ENCODE measurements at places on chromosomes 4 and X. TPM values are rescaled to one million over a fixed set of nuclear protein-coding genes. Genes with fewer than 3 reads are reported as not detected.

GRCh38 chr4:109385260-109385659 is 48.4 kb upstream of the SEC24B start:
- no peak for DNase-seq

DNA sequence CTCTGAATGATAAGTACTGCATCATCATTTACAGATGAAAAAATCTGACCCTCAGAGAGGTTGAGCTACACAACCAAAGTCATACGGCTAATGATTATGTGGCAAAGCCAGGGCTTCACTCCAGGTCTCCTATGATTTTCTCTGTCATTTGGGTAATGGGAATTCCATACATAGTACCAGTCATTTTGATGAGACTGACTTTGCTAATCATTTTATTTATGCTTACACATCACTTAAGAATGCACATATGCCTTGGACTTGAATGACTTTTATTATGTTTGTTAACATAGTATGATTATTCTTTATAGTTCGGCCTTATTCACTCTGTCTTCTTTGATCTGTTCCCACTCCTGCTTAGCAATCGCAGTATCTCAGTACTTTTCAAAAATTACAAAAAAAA is 255.1 kb upstream of the GPRIN3 start:
- peak; percentile 20 for DNase-seq

DNA sequence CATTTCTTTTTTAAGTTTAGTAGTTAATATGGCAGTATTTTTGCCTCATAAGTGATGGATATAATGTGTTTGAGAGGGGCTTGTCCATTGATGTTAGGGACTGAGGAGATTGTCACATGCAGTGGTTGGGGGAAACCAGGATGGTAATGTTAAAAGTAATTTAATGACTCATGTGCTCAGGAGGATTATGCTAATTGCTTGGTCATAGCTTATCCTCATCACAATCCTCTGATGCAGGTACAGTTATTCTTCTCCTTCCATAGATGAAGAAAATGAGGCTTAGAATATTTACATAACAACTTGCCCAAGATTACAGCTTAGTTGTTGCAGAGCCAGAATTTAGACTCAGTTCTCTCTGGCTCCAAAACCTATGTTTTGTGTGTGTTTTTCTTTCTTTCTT is 94.4 kb upstream of the SCML1 start:
- no peak for DNase-seq

Gene TMPRSS11A
- total RNA-seq: not detected

Gene CT55
- total RNA-seq: not detected

Gene STBD1
- total RNA-seq: 10.8 TPM

Gene RAB9B
- total RNA-seq: 0.77 TPM

Gene HAUS3
- 5.6 TPM for total RNA-seq

GRCh38 chr4:30696191-30696590 is 24.0 kb upstream of the PCDH7 start:
- no peak for DNase-seq

DNA sequence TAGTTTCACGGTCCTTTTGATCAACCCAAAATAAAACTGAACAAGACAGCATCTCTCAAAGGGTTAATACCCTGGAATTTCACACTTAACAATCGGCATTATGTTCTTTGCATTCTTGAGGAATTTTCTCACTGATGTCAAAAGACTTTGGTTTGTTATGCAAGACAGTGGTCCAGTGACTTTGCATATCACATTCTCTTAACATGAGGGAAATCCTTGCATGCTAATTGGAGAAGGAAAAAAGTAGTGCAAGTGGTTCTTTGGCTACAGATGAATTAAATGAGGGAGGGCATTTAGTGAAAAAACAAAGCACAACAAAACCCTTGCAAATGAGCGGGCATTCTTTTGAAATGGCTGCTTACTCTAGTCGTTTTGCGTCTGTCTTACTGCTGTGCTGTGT is 105.1 kb upstream of the LIMCH1 start:
- DNase-seq: peak; percentile 94

Gene AFP
- 0.83 TPM for total RNA-seq

DNA sequence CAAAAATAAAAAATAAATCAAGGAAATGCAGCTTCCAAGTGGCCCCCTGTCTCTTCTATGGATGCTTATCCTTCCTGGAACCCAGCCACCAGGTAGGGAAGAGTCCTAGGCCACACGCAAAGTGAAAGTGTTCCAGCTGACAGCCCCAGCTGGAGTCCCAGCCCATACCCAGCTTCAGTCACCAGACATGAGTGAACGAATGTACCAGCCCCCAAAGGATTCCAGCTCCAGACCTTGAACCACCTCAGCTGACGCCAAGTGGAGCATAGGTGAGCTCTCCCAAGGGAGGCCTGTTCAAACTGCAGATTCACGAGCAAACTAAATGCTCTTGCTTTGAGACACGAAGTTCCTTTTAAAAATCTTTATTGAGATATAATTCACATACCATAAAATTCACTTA is 62.0 kb downstream of the BCOR start:
- no peak for DNase-seq

- no peak for DNase-seq
These were observed 4.8 kb downstream of the THOC2 start for GRCh38 chrX:123728016-123728415.

- DNase-seq: no peak
These were observed 821.2 kb downstream of the RPA4 start for GRCh38 chrX:97704881-97705280.

Gene ZNF157
- 0.17 TPM for total RNA-seq

DNA sequence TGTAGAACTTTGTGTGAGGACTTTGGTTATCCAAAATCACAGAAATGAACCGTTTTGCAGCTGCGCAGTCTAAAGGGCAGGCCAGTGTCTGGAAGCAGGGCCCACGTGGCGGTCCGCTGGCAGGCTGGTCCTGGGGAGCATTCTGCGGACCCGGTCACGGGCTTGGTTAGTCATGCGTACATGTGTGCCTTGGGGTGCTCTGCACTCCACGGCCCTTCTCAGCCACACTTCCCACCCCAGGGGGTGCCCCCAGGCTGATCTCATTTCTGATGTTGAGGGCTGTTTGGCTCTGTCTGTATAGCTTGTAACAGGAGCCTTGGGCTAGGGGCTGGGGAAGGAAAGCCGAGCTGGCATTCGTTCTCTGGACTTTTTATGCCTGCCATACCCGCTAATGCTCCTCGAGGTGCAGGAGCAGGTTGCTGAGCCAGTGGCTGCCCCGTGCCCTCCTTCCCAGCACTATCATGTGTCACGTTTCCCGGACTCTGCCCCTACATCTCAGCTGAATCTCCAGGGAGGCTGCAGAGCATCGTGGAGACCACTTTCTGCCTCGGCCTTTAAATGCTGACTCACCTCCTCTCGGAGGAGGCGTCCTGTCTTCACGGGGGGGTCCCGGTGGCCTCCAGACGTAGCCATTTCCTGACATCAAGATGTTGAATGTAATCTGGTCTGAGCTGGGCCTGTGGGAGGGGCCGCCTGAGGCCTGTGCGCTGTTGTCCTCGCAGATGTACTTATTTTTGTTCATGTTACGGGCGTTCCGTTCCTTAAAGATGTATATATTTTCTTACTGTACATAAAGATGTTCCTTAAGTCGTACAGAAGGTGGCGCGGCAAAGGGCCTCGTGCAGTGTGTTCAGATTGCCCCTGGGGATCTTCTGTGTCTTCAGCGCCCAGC is 11.4 kb upstream of the TADA2B start:
- peak; percentile 25 for DNase-seq

DNA sequence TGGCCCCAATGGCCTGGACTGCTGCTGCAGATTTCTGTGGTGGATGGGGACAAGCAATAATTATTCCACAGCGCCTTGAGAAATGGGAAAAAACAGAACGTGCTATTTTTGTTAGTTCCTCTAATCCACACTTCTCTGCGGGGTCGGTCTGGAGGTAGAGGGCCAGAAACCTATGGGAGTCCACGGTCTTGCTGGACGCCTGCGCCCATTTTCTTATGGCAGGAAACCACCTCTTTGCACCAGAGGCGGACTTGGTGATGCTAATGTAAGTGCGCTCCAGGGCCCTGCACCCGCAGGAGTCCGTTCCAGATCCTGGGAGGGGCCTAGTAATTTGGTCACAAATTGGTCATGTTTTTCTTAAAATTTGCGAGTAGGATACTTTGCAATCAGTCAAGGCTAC is 25.9 kb upstream of the CLDN24 start:
- no peak for DNase-seq

- no peak for DNase-seq
These were observed 79.9 kb downstream of the NHSL2 start for GRCh38 chrX:71990518-71990917.

GRCh38 chr4:1060621-1061020 is 49.2 kb downstream of the FGFRL1 start:
- no peak for DNase-seq

Gene MUC7
- not detected for total RNA-seq

DNA sequence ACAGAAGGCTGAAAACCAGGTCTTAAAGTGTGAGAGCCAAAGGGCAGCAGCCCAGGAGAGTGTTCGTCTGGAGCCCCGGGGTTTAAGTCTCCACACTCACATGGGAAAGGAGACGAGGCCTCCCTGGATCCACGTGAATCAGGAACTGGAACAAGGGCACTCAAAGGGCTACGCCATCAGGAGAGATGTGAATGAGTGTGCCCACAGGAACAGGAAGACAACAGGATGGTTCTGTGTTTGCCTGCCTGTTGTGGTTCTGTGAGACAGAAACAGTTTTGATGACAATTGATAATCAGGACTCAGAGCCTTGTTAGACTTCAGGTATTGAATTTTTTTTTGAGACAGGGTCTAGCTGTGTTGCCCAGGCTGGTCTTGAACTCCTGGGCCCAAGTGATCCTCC is 4.9 kb upstream of the CTBP1 start:
- DNase-seq: no peak

- DNase-seq: no peak
These were observed 1274.7 kb downstream of the ADGRL3 start for GRCh38 chr4:62474802-62475201.

- peak; percentile 83 for DNase-seq
These were observed 340.1 kb upstream of the PPARGC1A start for GRCh38 chr4:24229978-24230377.

DNA sequence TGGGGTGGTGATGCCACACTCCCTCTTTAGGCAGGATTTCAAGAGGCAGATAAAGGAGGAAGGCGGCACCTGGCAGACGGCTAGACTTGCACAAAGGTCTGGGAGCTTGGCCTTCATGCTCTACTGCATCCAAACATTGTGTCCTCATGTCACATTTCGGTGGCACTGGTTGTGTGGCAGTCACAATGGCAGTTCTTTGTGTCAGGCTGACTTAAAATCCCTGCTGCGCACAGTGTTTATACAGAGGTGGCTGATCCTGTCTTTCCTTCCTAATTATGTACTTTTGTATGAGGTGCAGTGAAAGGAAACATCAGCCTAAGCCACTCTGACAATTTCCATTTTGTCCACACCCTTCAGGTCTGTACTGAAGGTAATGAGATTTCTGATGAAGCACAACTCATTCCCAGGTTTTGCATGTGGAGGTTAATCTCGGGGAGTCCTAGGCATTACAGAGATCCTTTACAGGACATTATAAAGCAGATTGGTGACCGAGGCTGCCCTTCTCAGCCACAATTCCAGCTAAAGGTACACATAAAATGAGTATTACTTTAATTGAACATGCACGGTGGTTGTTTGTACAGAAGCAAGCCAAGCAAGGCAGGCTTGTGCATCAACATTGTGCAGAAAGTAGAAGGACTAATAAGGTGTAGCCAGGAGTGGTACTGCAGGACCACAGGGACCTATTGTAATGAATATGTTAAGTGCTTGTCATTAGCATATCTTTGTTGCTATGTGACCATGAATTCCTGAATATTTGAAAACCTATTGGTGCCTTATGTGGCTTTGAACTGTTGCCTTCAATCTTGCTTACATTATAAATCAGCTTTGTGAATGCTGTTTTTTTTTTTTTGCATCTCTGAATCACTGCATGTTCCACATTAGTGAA is 147.6 kb downstream of the STK32B start:
- no peak for DNase-seq

DNA sequence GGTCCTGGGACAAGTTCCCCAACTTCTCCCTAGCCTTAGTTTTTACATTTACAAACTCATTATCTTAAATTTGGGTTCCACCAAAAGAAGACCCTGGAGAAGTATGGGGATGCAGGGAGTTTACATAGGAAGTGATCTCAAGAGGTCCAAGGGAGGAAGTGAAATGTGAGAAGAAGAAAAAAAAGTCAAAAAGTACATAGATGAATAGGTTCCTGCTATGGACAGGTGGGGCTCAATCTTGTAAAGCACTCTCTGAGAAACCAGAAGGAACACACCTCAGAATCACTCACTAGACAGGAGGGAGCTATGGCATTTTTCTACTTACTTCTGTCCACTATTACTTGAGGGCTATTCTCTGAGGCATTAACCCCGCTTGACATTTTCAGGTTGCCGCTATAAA is 56.6 kb downstream of the ARHGAP6 start:
- no peak for DNase-seq

GRCh38 chrX:28787206-28787605 is 200.0 kb downstream of the IL1RAPL1 start:
- DNase-seq: peak; percentile 86

DNA sequence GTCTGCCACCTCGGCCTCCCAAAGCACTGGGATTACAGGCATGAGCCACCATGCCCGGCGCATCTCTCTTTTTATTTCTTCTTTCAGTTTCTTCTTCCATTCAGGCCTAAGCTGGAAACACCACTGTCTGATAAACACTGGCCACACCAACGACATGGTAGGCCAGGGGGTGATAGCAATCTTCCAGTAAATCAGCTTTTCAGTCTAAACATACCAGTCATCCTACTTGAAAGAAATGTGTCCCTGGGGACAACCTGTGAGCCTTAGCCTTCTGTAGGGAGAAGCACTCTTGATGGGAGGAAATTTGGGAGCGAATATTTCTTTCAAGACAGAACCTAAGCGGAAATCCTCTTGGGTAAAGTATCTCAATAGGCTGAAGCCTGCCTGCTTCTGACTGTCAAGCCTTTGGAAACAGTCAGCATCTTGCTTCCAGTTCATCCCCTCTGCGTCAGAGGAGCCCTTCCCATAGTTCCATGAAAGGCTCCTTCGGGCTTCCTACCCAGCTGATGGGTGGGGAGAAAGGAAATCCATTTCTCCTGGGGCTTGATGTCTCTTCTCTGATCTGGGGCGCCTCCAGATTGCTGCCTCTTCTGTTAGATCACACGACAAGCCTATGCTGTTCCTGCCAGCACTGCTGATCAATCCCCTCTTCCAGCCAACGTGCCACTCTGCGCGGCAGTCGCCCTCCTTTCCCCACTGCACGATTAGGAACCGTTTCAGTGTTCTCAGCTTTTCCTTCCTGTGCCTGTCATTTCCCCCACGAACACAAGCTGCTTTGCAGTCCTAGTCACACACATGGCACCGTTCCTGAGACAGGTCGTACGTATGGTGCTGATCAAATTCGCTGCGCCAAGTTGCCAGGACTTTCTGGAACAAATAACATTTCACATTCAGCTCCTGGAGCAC is 49.5 kb upstream of the CBR4 start:
- DNase-seq: no peak

- peak; percentile 47 for DNase-seq
These were observed 103.1 kb downstream of the CHIC2 start for GRCh38 chr4:53961351-53961750.

GRCh38 chrX:10611441-10612090 is 8.8 kb downstream of the MID1 start:
- peak; percentile 56 for DNase-seq

- peak; percentile 54 for DNase-seq
These were observed 116.1 kb upstream of the PLAC1 start for GRCh38 chrX:134774190-134775048.
